ENCODE measurements at places on chromosomes 4 and X.

DNA sequence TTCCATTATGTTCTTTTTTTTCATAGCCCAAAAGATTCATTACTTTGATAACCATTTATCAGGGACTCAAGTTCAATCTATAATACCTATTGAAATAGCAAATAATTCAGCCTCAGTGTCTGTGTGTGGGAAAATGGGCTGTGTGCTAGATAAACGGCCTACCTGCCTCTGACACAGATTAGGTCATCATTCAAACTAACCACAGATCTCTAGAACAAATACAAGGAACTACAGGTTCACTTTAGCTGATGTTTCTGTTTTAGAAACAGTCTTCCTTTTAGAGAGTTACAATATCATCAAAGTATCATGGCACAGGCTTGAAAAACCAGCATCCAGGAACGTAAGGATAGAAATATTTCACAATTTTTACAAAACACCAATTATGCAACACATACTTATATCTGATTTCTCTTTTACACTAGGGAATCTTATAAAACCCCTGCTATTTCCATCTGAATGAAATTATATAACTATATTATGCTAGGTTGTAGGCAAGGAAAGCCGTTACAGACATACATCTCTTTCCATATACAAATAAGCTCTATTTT is 56.6 kb upstream of the MAB21L2 start:
- no peak for DNase-seq

GRCh38 chr4:2269206-2269531 is 7.3 kb upstream of the MXD4 start:
- DNase-seq = no peak

DNA sequence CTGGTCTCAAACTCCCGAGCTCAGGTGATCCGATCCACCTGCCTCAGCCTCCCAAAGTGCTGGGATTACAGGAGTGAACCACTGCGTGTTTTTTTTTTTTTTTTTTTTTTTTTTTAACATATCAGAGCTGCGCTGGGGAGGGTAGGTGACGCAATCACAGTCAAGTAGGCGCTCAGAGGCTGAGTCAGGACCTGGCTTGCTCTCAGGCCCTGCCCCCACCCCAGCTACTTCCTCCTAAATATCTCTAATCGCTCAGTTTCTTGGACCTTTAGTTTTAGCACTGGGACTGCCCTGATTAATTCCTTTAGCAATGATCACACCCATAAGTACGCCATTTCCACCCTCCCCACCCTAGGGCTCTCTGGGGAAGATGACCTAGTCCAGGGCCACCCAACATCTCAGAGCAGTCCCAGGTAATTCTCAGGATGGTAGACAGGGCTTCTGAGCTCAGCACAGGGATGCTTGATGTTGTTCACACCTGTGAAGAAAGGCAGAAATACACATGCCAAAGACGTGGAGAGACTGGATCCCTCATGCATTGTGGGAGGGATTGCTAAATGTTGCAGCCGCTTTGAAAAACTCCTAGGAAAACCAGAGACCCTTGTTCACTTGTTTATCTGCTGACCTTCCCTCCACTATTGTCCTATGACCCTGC is 50.2 kb downstream of the DDX3X start:
- peak; percentile 23 for DNase-seq

DNA sequence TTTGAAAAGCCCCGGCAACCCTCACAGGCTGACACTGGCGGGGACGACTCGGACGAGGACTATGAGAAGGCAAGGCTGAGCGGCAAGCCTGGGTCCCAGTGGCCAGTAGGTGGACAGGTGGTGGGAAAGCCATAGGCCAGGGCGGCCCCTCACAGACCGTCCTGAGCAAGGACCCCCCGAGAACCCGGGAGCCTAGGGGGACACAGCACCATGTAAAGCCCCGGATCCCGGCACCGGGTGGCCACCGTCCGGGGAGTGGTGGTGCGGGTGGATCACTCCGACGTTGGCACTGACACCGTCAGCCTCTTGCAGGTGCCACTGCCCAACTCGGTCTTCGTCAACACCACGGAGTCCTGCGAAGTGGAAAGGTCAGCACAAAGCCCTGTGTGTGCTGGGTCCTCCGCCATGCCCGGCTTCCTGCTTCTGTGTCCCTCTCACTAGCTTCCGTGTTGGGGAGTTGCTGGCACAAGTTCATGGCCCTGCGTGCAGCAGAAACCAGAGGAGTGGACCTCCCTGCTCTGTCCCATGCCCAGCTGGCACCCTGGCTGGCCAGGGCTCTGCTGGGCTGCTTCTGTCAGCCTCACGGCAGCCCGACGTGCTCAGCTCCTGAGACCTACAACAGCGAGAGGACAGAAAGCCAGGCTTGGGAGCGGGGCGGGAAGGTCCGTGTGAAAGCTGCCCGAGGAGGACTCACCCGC is 11.9 kb upstream of the ADD1 start:
- DNase-seq = no peak

GRCh38 chrX:47798861-47799260 is 37.8 kb upstream of the ZNF81 start:
- no peak for DNase-seq

GRCh38 chrX:373641-374471 is 12.9 kb downstream of the PPP2R3B start:
- no peak for DNase-seq

GRCh38 chr4:122959981-122960610 is 37.7 kb upstream of the NUDT6 start:
- no peak for DNase-seq

- no peak for DNase-seq
These were observed 52.1 kb upstream of the TBC1D9 start for GRCh38 chr4:140808256-140808655.

GRCh38 chr4:159607809-159608208 is 504.9 kb downstream of the RAPGEF2 start:
- DNase-seq = no peak

DNA sequence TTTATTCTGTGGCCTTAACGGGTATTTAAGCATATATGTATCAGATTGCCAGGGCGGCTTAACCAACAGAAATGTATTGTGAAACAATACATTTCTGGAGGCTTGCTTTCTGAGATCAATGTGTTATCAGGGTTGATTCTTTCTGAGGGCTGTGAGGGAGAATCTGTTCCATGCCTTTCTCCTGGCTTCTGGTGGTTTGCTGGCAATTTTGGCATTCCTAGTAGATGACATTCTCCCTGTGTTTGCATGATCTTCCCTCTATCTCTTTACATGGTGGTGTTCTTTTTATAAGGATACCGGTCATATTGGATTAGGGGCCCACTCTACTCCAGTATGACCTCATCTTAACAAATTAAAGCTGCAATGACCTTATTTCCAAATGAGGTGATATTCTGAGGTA is 16.9 kb upstream of the CEP135 start:
- DNase-seq = no peak

- no peak for DNase-seq
These were observed 72.7 kb downstream of the SPRY1 start for GRCh38 chr4:123469245-123469644.

Measured in NK-92 treated with Interleukin-12 subunit alpha and Interleukin-12 subunit beta, amount 100 ng/mL, for 24 hours (cell line).